ENCODE measurements at places on chromosomes 7 and 10. TPM values are rescaled to one million over a fixed set of nuclear protein-coding genes. Genes with fewer than 3 reads are reported as not detected.

- peak; percentile 32 for DNase-seq
- H3K4me1 ChIP-seq: no peaks in the 10 kb centered on the region
- H3K36me3 ChIP-seq: no peaks in the 10 kb centered on the region
- no peaks in the 10 kb centered on the region for H3K27me3 ChIP-seq
- no peak overlapping the region for H3K27ac ChIP-seq
These were observed 114.5 kb downstream of the TMEM130 start for GRCh38 chr7:98755138-98755898.

DNA sequence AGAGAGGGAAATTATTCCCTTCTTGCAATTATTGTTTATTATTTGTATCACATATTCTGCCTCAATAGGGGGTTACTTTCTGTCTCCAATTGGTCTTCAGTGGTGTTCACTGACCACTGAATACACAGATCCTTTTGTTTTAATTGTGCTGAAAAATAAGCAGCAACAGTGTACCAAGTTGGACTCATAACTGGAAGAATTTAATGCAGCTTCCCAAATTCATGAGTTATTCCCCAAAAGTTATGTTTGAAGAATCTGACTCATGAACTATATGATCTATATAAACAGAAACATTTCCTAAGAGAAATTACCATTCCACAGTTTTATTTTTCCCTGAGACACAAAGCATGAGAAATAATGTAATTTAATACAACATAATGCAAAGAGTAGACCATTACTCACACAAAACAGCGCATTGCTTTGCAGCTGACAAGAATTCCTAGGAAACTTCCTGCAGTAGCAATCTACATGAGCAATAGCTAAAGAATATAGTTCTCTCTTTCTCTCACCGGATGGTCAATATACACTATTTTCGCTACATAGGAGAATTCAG lies 479.2 kb downstream of the HTR7 start:
- H3K4me3 ChIP-seq: no peak overlapping the region
- H3K27ac ChIP-seq: no peak overlapping the region
- no peaks in the 10 kb centered on the region for H3K4me1 ChIP-seq
- DNase-seq: no peak

Gene WASHC2A
- 55.1 TPM for total RNA-seq

DNA sequence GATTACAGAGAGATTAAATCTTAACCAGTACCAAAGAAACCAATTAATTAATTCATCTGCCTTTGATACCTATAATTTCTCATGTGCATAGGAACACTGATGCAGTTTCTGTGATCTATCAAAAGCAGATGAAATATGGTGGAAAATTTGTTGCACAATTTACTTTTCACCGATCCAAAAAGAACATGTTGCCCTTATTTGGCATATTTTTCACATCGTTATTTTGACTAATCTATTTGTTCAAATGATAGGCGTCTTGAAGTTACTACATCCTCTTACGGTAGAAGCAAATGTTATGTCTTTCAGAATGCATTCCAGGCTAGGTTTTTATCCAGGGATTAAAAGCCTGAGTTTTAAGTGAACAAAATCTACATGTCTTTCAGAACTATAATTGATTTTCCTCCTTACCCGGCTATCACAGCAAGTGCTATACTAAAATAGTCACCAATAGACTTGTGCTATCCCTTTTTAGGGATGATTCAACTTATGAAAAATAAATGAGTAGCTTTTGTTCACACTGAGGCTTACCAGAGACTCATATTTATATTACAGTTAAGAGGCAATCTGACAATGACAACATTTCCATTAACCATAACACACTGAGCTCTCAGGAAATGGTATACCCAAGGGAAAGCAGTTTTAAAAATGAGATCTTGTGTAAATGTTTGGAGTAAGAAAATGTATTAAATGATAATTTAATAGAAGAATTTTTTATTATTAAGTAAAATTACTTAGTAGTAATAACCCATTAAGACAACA lies 16.8 kb upstream of the TES start:
- H3K27me3 ChIP-seq: no peaks in the 10 kb centered on the region
- no peak overlapping the region for H3K4me3 ChIP-seq
- no peaks in the 10 kb centered on the region for H3K4me1 ChIP-seq
- no peaks in the 10 kb centered on the region for H3K36me3 ChIP-seq

DNA sequence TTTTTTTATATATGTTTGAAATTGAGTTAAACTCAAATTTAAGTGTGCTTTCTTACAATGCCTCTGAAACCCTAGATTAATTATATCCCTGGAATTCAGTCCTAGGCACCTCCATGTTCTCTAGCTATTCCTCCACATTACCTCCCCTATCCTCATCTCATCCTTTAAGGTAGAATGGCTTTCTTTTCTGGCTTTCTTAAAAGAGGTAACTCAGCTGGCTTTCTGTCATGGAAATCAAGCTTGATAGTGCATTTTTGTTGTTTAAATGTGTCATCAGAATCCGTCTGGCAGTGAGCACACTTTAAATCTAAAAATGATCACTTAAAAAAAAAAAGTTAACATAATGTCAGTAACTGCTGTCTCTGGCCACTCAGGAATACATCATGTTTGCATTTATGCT lies 42.2 kb downstream of the AHR start:
- DNase-seq: no peak
- H3K36me3 ChIP-seq: peaks cover 17% of the 10 kb centered on the region
- H3K27me3 ChIP-seq: no peaks in the 10 kb centered on the region
- H3K4me3 ChIP-seq: no peak overlapping the region
- H3K27ac ChIP-seq: no peak overlapping the region

Gene ANXA8L1
- 1.2 TPM for total RNA-seq

- H3K27ac ChIP-seq: no peak overlapping the region
- H3K27me3 ChIP-seq: no peaks in the 10 kb centered on the region
- no peaks in the 10 kb centered on the region for H3K36me3 ChIP-seq
- no peak for DNase-seq
- H3K4me3 ChIP-seq: no peak overlapping the region
These were observed 3.8 kb downstream of the KMT2E start for GRCh38 chr7:105017657-105018365.

DNA sequence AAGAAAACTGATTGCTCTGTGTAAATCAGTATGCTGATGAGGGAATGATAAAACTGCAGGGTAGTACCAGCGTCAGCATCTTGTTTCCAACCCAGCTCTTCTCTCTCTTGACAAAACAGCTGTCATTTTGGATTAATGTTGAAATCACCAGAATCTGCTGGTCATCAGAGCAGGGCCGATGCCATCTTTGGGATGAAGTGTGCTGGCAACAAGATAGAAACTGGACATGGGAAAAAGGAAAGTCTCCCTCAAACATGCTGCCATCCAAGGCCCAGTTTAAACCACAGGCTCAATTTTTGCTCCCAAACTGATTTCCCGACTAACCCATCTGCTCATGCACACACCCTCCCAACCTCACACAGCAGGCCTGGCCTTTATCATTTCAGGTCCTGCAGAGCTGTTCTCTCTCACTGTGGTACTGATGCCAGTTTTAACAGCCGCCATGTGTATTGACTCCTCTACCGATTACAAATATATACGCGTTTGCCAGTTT lies 285.2 kb downstream of the AUTS2 start:
- no peak overlapping the region for H3K4me3 ChIP-seq
- no peaks in the 10 kb centered on the region for H3K27me3 ChIP-seq
- no peak for DNase-seq
- no peaks in the 10 kb centered on the region for H3K36me3 ChIP-seq
- H3K4me1 ChIP-seq: no peaks in the 10 kb centered on the region

DNA sequence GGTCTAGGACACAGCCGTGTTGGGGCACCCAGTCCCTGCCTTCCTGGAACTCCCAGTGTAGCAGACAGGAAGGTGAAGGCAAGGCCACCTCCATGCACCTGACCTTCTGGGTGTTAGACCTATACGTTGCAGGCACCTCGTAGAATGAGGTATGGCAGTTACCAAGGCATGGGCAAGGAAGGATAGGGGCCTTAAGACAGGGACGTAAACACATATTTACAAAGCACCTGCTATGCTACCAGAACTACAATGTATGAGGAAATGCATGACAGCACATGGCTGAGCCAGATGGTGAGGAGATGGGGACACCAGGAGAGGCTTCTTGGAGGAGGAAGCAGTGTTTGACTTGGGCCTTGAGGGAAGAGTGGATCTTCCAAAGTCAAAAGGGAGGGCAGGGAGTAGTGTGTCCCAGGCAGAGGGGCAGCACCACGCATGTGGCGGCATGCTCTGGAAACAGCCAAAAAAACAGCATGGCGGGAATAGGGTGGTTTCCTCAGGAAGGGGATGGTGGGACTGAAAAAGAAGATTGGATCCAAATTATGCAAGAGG lies 231.2 kb downstream of the FANK1 start:
- H3K4me1 ChIP-seq: peaks cover 5% of the 10 kb centered on the region
- no peak overlapping the region for H3K27ac ChIP-seq
- no peak overlapping the region for H3K4me3 ChIP-seq

GRCh38 chr10:79404231-79404609 lies 41.2 kb downstream of the ZCCHC24 start:
- H3K36me3 ChIP-seq: no peaks in the 10 kb centered on the region
- no peaks in the 10 kb centered on the region for H3K27me3 ChIP-seq
- H3K27ac ChIP-seq: no peak overlapping the region

Gene SAMD9L
- total RNA-seq: 9.5 TPM

- H3K4me3 ChIP-seq: no peak overlapping the region
- H3K4me1 ChIP-seq: no peaks in the 10 kb centered on the region
- no peaks in the 10 kb centered on the region for H3K36me3 ChIP-seq
- no peaks in the 10 kb centered on the region for H3K27me3 ChIP-seq
- no peak for DNase-seq
These were observed 64.5 kb upstream of the PLA2G12B start for GRCh38 chr10:73019100-73019499.

DNA sequence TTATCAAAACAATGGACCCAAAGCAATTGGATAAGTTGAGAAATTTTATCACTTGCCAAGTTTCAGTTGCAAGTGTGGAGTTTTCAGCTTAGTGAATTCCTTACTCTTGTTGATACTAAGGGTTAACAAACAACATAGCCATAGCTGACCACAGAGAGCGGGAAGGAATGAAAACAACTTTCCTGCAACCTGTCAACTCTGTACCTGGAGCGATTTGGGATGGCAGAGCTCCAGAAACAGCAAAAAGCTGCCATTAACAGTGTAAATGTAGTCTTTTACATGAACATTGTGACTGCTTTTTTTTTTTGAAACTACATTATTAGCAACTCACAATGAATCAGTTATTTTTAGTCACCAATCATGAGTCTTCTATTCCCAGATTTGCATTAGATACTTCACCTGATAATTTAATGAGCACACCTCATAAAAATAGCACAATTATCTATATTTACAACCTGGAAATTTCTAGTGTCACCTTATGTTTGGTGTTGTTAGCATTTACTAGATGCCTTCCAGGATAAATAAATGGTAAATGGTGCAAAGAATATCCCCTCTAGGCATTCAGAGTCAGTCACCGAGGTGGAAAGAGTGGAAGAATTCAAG lies 47.6 kb upstream of the RAPGEF5 start:
- H3K4me1 ChIP-seq: no peaks in the 10 kb centered on the region
- H3K27me3 ChIP-seq: no peaks in the 10 kb centered on the region
- no peaks in the 10 kb centered on the region for H3K36me3 ChIP-seq
- no peak for DNase-seq
- no peak overlapping the region for H3K4me3 ChIP-seq
